ENCODE measurements at places on chromosomes 11 and 22.

DNA sequence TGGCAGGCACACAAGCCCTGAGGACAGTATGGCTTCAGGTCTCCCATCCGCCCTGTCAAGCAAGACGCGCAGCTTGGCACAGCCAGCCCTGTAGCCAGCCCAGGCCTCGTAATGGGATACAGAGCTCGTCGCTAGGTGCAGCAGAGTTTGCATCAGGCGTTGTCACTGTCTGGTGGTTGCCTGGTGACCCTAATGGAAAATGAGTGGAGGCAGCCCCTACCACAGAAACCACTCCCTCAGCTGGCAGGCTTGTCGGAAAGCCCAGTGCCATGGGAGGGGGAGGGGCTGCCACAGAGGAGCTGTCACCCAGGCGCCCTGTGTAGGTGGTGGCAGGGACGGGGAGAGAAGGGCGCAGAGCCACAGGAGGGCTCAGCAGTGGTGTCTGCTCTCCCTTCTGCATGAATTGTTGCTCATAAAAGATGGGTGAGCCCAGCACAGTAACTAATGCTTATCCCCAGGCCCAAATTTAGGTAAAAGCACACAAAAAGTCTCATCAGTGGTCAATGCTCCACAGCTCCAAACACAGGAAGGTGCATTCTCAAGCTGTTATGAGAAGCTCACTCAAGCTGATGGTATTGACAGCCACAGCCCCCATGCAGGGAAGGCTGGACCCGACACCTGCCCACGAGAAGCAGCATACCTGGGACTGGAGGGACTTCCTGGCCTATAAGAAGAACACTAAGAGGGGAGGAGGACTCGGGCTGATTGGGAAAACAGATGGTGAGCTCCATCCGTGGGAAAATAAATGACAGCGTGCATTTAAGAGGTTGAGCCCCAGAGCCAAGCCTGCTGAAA, 164.6 kb downstream of the ETS1 start:
- peak; percentile 72 for DNase-seq

GRCh38 chr11:12786891-12787290, 112.7 kb downstream of the TEAD1 start:
- DNase-seq: no peak

- DNase-seq: peak; percentile 91
These were observed at the start of gene SWAP70 for GRCh38 chr11:9663699-9664275. SWAP70 (plus strand) TSS chr11:9664077; CDS start chr11:9664180, 103 bp downstream.

GRCh38 chr11:64711956-64712362, 11.0 kb downstream of the NRXN2 start:
- DNase-seq: no peak

- DNase-seq: no peak
These were observed 14.4 kb downstream of the ELMOD1 start for GRCh38 chr11:107605061-107606006.

DNA sequence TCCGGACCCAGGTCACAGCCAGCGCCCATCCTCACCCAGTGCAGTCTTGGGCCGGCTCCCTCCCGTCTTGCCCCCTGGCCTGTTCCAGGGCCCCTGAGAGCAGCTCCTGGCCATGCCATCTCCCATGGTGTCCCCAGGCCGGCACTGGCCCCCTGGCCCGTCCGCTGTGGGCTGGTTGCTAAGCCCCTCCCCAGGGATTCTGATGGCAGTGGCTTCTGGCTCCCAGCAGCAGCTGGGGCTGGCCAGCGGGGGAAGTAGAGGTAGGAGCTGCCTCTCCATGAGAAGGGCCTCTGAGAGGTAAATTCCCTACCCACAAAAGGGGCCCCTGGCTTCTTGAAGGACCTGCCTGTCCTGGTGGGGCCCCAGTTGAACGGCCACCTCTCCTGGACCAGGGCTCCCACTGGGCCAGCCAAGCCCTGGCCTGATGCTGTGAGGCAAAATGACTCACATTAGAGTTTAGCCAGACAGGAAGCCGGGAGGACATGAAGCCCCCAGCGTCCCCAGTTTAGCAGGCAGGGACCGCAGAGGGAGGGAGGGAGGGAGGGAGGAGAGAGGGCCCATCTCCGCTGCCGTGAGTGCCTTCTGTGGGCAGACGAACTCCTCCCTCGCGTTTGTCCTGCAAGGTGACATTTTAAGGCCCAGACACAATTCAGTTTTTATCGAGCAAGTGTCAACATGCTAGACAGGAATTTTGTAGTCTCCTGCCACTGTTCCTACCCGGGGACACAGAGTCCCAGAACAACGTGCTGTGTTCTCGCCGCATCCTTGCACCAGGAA, 32.9 kb upstream of the GAL start:
- no peak for DNase-seq
